ENCODE measurements at places on chromosomes 16 and 17. TPM values are rescaled to one million over a fixed set of nuclear protein-coding genes. Genes with fewer than 3 reads are reported as not detected.

Gene TLCD1
- total RNA-seq: 3.9 TPM

Gene CAPNS2
- total RNA-seq: 1.0 TPM

Gene METRNL
- total RNA-seq: 102 TPM

Gene IGSF6
- total RNA-seq: 13.2 TPM

All from breast epithelium (tissue), 4 donors.